ENCODE measurements at places on chromosomes 7 and 10. TPM values are rescaled to one million over a fixed set of nuclear protein-coding genes. Genes with fewer than 3 reads are reported as not detected.

PSD gene
- total RNA-seq: 5.3 TPM

BLNK gene
- total RNA-seq: 0.51 TPM

FAM241B gene
- total RNA-seq: 0.26 TPM

ANKRD1 gene
- total RNA-seq: under 0.01 TPM

COBL gene
- 0.26 TPM for total RNA-seq
